Coronary artery (tissue), 2 donors: ENCODE measurements at places on chromosomes 6 and 20.

DNA sequence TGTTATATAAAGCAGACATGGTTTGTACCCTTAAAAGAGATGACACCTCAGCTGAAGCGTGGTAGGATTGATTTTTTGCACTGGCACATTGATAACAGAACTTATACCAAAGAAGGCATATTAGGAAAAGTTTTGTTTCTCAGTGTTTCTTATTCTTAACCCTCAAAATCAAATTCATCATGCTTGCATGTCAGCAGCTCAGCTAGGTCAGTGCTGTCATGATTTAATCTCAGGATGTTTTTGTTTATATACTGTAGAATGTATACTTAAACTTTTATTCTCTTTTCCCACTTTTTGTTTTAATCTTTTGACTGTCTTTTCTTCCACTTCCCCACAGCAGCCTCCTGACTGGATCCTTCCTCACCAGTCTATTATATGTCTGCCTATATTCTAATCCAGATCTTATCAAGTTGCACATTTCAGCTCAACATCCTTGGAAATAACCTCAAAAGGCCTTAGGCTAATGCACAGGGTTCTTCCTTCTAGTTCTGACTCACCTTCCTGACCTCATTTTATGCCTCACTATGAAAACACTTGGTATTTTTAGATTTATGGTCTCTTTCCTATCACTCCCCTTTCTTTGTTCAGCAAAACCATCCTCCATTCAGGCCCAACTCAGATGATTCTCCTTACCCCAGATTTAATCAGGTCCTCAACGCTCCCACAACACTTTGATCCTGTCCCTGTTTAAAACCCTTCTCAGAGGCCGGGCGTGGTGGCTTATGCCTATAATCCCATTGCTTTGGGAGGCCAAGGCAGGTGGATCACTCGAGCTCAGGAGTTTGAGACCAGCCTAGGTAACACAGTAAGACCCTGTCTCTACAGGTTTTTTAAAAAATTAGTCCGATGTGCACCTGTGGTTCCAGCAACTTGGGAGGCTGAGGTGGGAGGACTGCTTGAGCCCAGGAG, 7.2 kb downstream of the HEBP2 start:
- no peak for DNase-seq

DNA sequence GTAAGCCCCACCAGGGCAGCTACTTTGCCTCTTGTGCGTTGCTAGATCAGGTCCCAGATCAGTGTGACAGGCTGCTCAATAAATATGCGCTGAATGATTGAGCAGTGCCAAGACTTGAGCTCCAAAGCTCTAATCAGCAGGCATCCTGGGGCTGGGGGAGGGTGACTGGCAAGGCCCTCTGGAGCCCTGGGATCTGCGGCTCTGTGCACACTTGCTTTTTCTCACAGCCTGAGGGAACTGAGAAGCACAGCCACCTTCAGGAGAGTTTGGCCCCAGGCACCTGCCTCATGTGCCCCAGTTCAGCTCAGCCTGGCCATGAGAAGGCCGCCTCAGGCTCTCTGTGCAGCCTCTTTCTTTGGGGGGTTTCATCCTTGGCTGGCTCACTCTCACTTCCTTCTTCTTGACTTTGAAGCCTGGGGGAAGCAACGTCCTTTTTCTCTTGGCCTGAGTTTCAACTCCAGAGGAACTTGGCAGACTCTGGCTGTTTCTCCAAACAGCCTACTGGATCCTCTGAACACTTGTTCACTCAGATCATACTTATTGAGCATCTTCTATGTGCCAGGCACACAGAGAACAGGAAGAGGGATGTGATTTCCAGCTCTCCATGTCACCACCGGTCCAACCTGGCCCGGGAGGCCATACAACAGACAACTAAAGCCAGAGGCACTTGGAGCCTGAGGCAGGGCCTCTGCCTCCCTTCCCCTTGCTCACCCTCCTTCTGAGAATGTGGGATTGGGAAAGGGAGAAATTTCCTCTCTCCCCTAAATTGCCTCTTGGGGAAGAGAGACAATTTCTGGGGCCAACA, 114.0 kb downstream of the VEGFA start:
- DNase-seq, result no peak

DNA sequence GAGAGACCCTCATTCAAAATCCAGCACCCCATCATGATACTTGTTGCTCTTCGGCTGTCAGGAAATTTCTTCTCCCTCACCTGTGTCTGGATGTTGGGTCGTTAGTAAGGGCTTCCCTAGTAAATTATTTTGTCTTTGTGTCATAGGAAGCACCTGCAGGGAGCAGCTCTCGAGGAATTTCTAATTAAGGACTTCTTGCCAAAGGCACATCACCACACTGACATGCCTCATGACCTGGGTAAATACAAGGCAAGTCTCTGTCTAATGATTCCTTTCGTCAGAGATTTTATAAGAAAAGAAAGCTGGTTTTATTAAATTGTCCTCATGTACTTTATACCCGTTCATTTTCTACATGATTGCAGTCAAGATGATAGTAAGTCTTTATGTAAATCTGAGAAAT, at the start of gene NOX3:
Gene NOX3 (minus strand): TSS at position 74 of the 400 bp plus-strand sequence. CDS start 39 bp downstream, at position 35.
- no peak for DNase-seq

GRCh38 chr6:24957199-24957598, 21.4 kb upstream of the RIPOR2 start:
- no peak for DNase-seq

- DNase-seq, result no peak
Observed at GRCh38 chr6:148364056-148364824, 21.6 kb downstream of the SASH1 start.

DNA sequence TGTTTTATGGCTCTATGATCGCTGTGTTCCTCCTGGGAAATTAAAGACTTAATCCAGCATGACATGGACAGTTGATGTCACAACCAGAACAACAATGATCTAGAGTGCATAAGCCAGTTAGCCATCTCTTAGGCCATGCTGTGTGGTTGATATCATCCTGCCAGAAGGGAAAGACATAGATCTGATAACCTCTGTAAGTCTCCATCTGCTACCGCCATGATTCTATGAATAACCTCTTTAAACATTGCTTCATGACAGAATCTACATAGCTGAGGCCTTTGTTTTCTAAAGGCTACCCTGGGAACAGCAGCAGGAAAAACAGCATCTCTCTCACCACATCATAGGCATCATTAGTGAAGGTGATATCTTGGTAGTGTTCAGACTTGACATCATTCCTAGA, 117.6 kb upstream of the PHACTR1 start:
- DNase-seq, result no peak

- no peak for DNase-seq
Observed at GRCh38 chr6:82337688-82338257, 25.8 kb upstream of the TPBG start.
